ENCODE measurements at places on chromosomes 3 and 15.

- no peak for DNase-seq
These were observed 20.4 kb upstream of the CHST2 start for GRCh38 chr3:143099210-143099609.

- peak; percentile 57 for DNase-seq
These were observed 780 bp upstream of the ACAD9 start for GRCh38 chr3:128878556-128879124.

GRCh38 chr3:112894258-112894657, 47.6 kb upstream of the CD200R1L start:
- DNase-seq = peak; percentile 58

DNA sequence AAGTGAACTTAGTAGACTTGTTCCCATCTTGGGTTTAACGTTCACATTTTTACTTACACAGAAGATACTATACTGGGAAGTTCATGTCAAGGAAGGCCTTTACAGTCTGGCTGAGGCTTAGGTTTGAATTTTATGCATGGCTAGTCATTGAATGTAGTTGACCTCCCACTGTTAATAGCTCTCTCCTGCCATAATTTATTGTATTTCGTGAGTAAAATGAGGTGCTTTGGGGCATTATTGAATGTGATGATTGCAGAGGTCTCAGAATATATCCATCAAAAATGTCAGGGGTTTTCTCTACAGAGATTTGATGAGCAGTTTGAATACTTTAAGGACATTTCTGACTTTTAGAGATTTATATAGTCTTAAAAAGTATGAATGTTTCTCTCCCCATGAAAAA, 356.6 kb upstream of the GRM7 start:
- no peak for DNase-seq

DNA sequence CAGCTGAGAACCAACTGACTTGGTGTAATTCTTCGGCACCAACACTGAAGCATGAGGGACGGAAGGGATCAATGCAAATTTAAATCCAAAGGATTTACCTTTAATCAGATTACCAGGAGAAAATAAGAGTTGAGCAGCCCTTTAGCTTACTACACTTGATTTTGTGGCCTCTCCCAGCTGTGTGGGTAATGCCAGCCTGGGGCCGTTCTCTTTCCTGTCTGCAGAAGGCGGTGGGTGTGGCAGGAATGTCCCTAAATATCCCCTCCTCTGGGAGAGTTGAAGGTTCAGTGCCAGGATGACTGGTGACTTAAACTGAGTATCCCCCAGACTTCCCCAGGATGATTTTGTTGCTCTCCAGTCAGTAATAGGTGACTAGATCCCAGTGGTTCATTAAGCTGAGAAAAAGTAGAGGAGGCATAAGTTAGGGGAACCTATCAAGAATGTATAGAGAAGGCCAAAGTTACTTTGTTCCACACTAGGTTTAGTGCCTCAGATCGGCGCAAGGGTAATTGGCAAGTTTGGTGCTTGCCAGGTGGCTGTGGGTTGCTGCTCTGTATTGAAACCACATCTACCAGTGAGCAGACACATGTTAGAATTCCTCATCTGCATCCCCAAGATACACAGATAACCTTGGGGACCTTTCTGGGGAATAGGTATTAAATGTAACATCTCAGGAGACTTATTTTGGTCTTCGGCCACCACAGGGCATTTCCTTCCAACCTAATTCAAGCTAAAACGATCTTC, 23.1 kb downstream of the MAPKBP1 start:
- no peak for DNase-seq

DNA sequence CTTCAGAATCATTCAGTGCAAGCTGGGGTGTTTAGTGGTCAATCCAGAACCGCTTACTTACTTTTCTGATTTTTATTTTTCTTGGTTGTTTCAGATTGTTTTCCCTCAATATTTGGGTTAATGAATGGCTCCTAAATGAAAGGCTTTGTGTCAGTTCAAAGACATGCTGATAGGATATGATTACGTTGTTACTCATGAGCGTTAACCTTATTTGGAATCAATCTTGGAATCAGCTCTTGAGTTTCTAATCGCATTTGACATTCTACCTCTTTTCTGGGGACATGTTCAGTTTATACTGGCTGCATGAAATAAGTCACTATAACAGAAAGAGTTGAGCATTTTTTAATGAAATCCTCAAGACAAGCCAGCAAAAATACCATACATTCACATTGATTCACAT, 50.2 kb downstream of the ATP11B start:
- no peak for DNase-seq

DNA sequence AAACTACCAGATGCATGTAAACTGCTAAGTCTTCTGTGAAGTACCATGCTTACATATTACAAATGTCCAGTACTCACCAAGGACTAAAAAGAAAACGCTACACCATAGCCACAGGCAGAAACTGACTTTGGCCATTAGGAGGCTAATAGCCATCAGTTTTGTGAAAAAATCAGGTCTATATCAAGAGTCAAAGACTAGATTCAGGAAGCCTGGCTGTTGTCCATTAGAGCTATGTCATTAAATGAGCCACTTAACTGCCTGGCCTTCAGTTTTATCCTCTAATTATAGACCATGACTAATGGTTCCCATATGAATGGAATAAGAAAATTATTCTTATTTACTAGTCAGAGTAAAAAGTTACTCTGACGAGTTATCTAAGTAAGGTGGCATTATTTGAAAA, 144.1 kb downstream of the VPS13C start:
- peak; percentile 56 for DNase-seq

- DNase-seq = peak; percentile 42
These were observed 30.8 kb upstream of the BHLHE40 start for GRCh38 chr3:4948395-4948794.
